AG10803 (cell line): ENCODE measurements at places on chromosomes 5 and 9.

- DNase-seq = no peak
Observed at GRCh38 chr5:6488021-6488420, 39.4 kb downstream of the UBE2QL1 start.

DNA sequence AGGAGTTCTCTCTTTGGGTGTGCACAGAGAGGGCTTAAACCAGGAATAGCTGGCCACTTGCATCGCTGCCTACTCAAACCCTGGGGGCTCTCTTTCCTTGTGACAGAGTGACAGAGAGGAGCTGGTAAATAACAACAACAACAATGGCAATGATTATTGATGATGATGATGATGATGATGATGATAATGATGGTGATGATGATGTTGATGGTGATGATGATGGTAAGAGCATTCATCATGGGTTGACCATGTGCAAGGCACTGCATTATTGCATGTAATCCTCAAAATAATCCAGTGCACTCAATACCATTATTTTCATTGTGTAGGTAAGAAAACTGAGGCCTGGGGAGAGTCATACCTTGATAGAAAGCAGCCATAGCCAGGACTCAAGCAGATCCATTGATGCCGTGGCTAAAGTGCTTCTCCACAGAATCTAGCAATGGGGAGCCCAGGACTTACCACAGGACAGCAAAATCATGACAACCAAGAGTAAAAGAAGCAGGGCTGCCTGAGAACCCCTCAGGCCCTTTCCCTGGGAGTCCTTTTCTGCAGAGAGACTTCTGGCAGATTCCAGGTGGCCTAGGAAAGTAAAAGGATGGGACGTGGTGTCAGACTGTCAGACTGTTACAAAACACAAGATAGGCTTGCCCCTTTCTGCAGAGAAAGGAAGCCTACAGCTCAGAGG, 4.8 kb downstream of the FOXI1 start:
- DNase-seq = no peak

DNA sequence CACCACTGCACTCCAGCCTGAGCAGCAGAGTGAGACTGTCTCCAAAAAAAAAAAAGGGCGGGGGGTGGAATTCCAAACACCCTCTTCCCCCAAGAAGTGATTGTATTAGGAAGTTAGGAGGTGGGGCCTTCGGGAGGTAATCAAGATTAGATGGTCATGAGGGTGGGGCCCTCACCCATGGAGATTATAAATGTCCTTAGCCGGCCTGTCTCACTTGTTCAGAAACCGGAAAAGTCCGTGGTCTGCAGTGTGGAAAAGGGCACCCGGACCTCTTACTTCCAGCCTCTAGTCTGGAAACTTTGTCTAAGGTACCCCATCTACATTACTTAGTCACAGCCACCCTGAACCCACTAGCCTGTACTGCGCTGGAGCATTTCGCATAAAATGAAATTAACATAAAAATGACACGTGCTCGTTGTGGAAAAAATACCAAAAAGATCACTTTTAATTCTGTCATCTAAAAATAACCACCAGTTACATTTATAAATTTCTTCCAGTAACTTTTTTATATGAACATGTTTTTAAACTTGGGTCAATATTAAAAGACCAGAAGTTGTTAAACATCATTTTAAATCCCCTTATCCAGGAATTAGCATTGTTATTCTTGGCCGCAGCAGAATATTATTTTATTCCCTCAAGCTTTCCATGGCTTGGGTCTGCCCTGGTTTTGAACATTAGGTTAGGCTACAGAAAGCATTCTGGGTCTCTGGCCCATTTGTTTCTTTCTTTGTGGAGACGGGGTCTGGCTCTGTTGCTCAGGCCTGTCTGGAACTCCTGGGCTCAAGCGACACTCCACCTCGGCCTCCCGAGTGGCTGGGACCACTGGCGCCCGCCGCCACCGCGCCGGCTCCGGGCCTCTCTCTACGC, 1.2 kb upstream of the CKS2 start:
- DNase-seq = no peak

- no peak for DNase-seq
Observed at GRCh38 chr5:66882606-66883227, 286.5 kb downstream of the MAST4 start.

- DNase-seq = no peak
Observed at GRCh38 chr9:32882705-32883104, 99.4 kb downstream of the TMEM215 start.

GRCh38 chr9:101465326-101465915, 29.8 kb upstream of the ALDOB start:
- DNase-seq = peak; percentile 86

DNA sequence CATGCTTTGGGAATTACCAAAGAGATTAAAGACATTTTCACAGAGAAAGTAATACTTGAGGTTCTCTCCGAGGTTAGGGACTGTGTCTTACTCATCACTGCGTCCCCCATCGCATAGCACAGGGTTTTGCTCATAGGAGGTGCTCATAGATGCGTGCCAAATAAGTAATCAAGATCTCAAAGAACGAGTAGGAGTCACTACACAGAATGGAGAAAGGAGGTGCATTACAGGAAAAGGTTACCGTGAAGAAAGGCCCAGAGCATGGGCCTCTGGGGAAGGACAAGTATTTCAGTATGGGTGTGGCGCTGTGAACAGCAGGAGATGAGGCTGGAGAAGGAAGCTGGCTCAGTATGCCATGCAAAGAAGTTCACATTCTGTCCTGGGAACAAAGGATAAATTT, 182.4 kb downstream of the ACTL7B start:
- peak; percentile 79 for DNase-seq

DNA sequence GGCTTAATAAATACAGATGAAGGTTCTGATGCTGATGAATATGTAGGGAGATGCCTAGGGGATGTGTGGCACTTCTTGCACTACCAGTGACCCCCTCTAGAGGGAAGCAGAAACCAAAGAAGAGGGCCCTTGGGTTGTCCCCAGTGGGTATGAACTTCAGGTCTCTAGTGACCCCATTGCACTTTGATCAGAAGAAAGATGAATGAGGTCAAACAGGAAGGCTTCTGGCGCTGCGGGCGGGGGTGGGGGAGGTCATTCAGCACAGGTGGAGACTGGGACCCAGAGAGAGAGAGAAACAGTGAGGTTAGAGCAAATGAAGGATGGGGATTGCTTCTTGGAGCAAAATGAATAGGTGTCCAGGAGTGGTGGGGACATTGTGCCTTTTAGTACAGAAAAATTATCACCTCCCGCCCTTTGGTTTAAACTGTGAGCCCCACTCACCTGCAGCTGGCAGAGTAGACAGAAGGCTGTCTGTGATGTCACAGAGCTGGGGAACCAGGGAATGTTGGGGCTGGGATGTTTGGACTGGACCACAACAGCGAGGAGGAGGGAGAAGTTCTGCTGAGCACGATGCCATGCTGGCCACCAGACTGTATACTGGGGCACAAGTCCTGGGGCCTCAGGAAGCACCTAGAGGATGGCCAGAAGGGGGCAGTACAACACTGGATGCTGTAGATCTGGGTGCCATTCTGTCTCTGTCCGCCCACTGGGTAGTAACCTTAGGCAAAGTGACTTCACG, at the start of gene TEX48:
Gene TEX48, minus strand, starts transcription at position 599 of the 739 bp plus-strand sequence. CDS start 10,469 bp downstream, outside the sequence.
- DNase-seq = peak; percentile 82

GRCh38 chr5:115892021-115892420, 50.3 kb downstream of the AP3S1 start:
- DNase-seq = no peak

DNA sequence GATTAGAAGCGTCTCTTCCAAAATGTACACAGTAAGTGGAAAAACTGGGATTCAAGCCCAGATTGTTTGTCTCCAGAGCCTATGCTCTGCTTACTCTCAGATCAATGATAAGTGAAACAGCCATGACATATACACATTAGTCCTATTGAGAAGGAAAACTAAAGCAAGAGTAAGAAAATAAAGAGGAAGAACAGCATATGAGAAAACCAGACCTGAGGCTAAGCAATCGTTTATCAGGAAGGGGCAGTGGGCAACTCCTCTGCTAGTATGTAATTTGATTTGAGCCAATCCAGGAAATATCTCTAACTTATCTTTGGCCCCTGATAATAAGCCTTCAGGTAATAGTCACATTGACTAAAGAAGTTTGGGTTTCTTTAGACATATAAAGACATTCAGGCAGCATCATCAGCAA, 789.9 kb upstream of the C9orf72 start:
- DNase-seq = no peak

- peak; percentile 73 for DNase-seq
Observed at GRCh38 chr9:83385317-83385716, 152.9 kb downstream of the FRMD3 start.

DNA sequence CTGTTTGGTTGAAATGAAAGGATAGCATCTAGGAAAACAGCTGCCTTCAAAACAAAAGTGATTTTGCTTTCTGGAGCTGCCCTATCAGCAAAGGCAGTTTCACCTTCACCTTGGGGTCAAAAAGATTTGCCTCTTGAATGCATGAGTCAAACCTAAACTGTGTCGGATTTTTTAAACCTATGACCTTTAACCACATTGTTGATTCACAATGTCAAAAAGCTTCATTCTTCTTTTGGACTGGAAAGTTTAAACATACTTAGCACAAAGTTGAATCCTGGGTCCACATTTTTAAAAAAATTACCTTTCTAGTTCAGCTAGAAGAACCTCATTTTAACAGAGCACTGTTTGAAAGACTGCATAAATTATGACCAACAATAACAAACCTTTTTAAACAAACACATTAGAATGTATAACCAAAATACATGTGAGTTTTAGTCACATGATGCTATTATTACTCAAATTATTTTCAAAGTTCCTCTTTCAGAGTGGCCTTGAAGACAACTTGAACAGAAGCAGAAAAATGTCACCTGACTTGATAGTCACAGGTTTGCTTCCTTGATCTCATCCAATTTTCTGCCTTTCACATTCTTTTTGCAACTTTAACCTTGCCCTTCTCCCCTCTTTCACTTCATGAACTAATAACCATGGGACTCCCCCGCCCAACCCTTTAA, 109.7 kb upstream of the LHFPL2 start:
- DNase-seq = no peak

DNA sequence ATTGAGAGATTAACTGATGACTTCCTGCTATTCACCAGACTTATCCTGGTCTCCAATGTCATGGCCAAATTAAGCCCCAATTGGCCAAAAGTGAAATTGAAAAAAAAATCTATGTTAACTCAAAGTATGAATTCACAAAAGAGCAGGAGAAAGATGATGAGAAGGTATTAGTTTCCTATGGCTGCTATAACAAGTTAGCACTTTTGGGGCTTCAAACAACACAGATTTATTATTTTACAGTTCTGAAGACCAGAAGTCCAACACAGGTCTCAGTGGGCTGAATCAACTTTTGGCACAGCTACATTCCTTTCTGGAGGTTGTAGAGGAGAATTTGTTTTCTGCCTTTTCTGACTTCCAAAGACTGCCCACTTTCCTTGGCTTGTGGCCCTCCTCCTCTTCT, 78.6 kb upstream of the TLE1 start:
- DNase-seq = no peak

- no peak for DNase-seq
Observed at GRCh38 chr9:128494108-128494745, 10.3 kb upstream of the GLE1 start.

- DNase-seq = peak; percentile 86
Observed at GRCh38 chr9:21813575-21814473, 11.4 kb downstream of the MTAP start.

DNA sequence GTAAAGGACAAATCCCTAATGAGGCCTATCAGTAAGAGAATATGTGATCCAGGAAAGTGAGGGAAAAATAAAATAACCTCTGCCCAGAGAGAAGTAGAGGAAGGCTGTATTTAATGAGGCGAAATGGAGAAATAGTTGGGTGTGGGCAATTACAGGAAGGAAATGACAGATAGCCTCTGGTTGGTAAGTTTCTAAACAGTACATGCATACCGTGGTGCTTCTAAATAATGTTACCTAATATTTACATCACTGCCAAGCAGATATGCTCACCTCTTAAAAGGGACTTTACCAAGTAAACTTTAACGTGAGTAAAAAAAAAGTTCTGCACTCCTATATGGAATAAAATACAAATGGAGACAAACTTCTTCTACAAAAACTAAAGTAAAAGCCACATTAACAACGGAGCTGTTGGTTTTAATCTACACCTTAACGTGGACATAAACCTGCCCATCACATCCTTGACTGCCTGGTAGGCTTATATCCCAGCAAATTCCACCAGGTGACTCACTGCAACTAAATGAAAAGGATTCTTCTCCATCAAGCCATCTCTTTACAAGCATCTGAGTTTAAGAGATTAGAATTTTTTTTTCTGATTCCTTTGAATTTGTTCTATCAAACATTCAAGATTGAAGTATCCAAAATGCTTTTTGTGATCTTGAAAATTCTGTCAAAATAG, 12.4 kb downstream of the NFIL3 start:
- DNase-seq = peak; percentile 33

DNA sequence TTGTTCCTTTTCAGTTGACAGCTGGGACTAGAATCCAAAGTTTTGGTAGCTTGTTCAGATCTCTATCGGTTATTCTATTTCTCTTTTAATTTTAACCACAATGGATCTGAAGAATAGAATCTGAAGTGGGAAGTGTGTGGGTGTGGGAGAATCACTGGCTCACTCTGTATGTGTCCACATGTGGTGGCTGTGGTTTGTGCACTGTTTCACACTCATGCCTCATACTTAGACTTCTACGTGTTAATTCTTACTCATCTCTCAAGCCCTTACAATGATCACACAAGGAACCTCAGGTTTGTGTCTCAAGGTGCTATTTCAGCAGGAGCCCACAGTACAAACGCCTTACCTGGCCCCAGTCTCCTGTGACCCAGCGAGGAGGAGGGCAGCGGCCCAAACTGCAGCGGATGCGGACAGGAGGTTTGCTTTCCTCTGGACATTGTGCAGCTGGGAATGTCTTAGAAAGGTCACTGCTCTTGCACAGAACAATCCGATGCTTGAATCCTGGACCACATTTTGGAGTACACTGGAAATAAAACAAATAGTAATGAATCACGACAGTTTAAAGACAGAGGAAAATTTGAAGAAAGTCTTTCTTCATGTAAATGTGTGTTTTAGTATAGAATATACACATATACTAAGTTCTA, 309.1 kb downstream of the ADAMTS6 start:
- DNase-seq = peak; percentile 74

GRCh38 chr5:82862261-82862660, 214.9 kb downstream of the TMEM167A start:
- DNase-seq = no peak

- no peak for DNase-seq
Observed at GRCh38 chr5:126924331-126925033, 105.9 kb downstream of the MARCHF3 start.

DNA sequence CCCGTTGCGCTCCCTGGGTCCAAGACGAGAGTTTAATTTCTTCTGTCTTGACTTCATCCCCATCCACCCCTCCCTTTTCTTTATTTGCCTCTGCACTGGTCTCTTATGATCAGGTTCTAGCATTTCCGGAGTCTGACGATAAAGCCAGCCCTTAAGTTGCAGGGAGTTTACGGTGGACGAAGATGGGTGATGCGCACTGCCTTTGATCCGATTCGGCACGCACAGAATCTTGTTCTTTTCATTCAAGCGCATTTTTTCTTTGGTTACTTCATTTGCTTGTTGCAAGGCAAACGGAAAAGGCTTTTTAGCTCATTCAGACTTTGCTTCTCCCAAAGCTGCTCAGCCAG, 488 bp upstream of the MCTP1 start:
- no peak for DNase-seq

- DNase-seq = no peak
Observed at GRCh38 chr5:91362935-91363334, 20.2 kb downstream of the ARRDC3 start.
